ENCODE measurements at places on chromosomes 7 and 10. TPM values are rescaled to one million over a fixed set of nuclear protein-coding genes. Genes with fewer than 3 reads are reported as not detected.

Gene PON1
- total RNA-seq: not detected

Gene VPS37D
- 0.95 TPM for total RNA-seq

Gene SUN3
- not detected for total RNA-seq

Gene SFMBT2
- total RNA-seq: 28.2 TPM

Gene TBC1D12
- total RNA-seq: 2.3 TPM

Gene VIPR2
- total RNA-seq: 0.46 TPM

Gene GPER1
- 0.24 TPM for total RNA-seq

Gene DGKB
- not detected for total RNA-seq

Gene PRSS37
- total RNA-seq: not detected

Gene VENTX
- 0.21 TPM for total RNA-seq

Gene H2BK1
- total RNA-seq: 4.4 TPM

Gene LRRD1
- total RNA-seq: not detected

Gene HERPUD2
- 40.4 TPM for total RNA-seq

Gene PON3
- total RNA-seq: not detected

Gene CPED1
- not detected for total RNA-seq

Gene CTAGE4
- total RNA-seq: 4.2 TPM

Gene NCF1
- 1.8 TPM for total RNA-seq

Gene MYH16
- total RNA-seq: not detected

Gene SRRM3
- total RNA-seq: 0.12 TPM

Gene NKX1-2
- not detected for total RNA-seq

Gene LIPK
- not detected for total RNA-seq

Gene PRRT4
- total RNA-seq: 0.14 TPM

Gene WEE2
- total RNA-seq: not detected

Gene SPDYE16
- total RNA-seq: 0.58 TPM
